C1 segment of cervical spinal cord (tissue), 14 donors: ENCODE measurements at places on chromosomes 1 and 21.

GRCh38 chr1:205228093-205228521 is 361 bp downstream of the TMCC2 start:
- no peak for DNase-seq

DNA sequence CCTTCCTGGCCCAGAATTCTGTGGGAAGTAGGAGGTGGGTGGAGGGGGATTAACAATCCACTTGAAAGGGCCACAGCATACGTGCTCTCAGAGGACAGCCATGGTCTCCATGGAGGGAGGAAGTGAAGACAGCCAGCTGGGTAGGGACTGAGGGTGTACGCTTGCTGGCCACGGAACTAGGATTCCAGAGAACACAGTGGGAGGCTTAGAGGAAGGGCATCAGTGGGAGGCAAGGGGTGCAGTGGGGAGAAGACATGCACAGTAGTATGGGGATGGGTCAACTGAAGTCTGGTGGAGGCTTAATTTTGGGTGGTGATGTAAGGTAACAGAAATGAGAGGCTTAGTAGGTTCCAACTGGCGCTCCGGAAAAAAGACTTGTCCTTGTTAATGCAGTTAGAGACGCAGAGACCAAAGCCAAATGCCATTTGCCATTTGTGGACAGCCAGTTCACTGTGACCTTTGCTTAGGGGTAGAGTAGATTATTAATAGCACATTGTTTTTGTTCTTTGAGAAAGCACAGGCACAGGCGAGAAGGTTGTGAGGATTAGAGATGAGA is 103.0 kb downstream of the ZSCAN20 start:
- no peak for DNase-seq

- DNase-seq = no peak
Measured at GRCh38 chr1:225347123-225347683, 80.6 kb downstream of the LBR start.

GRCh38 chr1:217140041-217140901 is 417.0 kb upstream of the ESRRG start:
- DNase-seq = no peak

DNA sequence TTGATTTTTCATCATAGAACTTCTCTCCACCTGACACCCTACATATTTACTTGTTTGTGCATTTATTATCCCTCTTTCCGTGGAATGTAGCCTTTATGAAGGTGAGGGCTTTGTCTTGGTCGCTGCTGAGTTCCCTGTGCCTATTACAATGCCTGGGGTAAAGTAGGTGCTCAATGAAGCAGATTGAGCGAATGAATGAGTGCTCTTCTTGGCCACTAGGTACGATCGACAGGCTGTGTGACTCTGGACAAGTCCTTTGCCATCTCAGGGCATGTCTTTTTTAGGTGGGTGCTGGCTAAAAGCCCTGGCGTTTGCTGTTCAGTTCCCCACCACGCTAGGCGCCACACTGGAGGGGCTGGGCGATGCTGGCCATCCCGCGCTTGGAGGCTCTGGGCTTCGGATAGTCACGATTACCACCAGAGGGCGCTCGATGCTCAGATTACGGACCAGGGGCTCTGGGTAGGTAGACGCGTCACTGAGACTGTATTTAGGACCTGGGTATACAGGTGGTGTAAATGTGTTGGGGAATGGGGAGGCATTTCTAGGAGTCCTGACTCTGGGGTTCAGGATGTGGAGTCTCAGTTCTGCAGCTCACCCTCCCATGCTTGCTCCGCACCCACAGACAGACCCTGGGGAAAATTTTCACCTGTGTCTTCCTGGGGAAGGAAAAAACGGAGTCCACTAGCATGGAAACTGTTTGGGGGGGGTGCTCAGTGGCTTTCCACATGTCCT is 71.0 kb upstream of the CSF3R start:
- no peak for DNase-seq

DNA sequence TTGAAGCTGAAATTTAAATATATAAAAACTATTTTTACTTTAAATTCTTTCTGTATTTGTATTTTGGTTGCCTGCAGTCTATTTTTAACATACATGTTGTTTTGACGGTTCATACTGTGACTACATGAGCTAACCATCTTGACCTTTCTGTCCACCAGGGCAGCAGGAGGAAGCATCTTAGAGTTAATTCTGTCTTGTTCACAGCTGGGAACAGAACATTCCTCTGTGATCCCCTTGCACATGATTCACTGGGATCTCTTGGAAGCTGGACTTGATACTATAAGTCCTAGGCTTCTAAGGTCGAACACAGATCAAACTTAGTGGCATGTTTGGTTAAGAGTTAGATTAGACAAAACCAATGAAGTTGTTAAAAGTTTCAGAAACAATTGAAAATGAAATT is 99.7 kb downstream of the NFIA start:
- DNase-seq = peak; percentile 31

DNA sequence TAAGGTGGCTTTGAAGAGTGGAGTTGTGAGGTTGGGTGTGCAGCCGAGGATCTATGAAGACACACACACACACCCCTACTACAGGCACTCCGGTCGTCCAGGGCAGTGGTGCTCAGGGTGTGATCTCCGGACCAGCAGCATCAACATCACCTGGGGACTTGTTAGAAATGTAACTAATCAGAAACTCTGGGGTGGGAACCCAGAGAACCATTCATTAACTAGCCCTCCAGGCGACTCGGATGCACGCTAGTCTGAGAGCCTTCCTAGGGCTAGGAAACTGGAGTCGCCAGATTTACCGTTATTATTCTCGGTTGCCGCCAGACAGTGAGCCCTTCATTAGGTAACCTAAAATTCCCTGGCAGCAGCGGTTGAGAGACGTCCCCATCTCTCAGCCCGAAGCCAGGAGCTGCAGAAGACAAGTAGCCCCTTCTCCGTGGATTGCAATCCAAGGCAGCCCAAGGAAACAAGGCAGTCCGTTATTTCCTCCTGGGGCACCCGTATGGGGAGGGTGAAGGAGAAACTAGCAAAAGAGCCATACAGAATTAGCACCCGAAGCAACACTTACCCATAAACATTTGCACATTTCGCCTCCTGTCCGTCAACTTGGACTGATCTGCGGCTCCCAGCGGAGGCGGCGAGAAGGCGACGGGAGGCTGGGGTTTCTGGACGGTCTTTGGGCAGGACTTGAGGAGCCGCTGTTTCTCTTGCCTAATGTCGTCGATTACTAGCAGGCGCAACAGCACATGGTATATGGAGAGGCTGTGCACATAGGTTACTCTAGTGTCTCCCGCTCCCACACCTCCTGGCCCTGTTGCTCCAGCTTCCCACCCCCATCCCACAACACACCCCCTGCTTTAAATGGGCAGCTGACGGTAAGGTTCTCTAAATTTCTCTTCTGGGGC is 2.9 kb upstream of the CCN1 start:
- DNase-seq = peak; percentile 8

- no peak for DNase-seq
Measured at GRCh38 chr1:22090867-22091266, 38.4 kb downstream of the CDC42 start.

- DNase-seq = no peak
Measured at GRCh38 chr1:52098139-52098871, 42.2 kb downstream of the BTF3L4 start.

DNA sequence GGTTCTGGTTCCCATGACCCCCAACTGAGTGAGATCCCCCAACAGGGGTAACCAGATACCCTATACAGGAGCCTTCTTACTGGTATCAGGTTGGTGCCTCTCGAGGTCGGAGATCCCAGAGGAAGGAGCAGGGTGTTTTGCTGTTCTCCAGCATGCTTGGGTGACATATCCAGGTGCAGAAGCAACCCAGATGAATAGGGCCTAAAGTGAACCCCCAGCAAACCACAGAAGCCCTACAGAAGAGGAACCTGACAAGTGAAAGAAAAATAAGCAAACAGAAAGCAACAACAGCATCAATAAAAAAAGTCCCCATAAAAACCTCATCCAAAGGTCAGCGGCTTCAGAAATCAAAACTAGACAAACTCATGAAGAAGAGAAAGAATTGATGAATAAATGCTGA is 633.4 kb upstream of the CXADR start:
- DNase-seq = no peak

- no peak for DNase-seq
Measured at GRCh38 chr1:90761781-90762589, 44.9 kb upstream of the BARHL2 start.

DNA sequence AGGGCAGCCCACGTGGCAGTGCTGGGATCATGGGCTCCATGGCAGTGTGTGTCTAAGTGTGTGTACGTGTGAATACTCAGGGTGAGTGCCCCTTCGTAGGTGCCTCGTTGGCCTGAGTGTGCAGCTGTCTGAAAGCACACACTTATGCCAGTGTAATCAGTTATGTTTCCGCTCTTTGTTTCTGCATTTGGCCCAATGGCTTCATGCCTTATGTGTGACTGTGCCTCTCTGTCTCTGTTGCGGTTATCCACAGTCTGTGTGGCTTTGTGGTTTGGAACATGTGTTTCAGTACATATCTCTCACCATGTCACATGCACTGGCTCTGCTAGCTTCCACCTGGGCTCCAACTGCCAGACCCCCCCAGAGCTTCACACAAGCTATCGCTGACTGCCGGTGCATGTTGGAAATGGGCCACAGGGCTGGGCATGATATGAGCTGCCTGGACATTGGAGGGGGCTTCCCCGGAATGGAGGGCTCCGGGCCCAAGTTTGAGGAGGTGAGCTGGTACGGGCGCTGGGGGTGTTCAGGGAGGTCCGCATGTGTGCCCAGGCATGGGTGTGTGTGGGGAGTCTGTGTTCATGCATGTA is 70.3 kb upstream of the TINAGL1 start:
- DNase-seq = no peak

DNA sequence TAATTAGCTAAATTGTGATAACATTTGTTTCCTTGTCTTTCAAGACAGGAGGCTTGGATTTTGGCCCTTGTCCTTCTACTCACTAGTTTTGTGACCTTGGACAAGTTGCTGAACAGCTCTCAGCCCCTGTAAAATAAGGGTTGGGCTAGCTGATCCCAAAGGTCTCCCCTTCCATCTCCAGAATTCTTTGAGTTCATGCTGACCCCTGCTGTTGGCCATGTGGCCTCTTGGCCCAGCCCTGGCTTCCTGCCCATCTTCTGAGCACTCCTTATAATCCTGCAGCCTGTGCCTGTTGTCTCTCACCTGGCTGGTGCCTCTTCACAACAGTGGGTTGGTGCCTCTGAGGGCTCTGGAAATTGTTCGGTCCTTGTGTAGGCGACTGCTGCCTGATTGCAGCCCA is 10.1 kb downstream of the PTGFRN start:
- DNase-seq = no peak

- no peak for DNase-seq
Measured at GRCh38 chr1:33446590-33446989, 15.7 kb upstream of the PHC2 start.

DNA sequence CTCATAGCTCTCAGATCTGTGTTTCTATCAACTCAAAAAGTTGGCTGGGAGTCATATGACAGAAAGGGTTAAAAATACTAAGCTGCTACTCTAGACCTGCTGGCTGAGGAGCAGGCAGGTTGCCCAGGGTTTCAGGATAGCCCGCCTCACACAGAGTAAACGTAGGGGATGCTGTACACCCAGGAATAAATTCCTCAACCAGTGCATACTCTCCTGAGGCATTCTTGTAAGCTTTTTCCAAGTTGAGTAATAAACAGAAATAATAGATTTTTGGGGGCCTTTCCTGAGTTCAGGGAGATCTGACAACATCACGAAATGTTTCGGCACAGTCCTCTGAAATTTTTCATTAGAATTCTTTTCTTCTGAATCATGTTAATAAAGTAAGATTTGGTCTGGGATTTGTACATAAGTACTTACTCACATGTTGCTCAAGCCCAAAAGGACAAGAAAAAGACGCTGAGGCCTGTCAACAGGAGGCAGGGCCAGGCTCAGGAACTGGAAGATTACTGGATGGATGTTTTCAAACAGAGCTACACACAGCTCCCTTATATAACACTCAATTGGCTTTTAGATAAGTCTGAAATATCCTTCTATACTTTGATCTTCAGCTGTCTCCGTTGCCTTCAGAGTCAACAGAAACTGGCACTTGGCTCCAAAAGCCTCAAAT is 41.0 kb downstream of the TGFBR3 start:
- no peak for DNase-seq

DNA sequence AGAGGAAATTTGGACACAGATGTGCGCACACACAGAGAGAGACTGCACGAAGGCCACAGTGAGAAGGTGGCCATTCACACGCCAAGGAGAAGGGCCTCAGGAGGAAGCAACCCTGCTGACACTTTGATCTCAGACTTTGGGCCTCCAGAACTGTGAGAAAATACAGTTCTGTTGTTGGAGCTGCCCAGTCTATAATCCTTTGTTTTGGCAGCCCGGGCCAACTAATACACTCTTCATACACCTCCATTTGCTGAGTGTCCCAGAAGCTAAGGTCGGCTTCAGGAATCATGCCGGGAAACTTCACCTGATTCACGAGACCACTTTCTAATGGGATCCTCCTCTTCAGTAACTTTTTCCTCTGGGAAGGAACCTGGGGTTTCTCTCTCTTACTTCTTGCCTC is 23.2 kb downstream of the HUNK start:
- DNase-seq = no peak

- DNase-seq = no peak
Measured at GRCh38 chr1:55387145-55387544, 172.0 kb upstream of the USP24 start.

- DNase-seq = no peak
Measured at GRCh38 chr1:63276624-63277023, 45.7 kb upstream of the FOXD3 start.

GRCh38 chr1:27671964-27672749 is at the start of gene IFI6:
Gene IFI6 (minus strand): TSS chr1:27672192. CDS start chr1:27669314, 2,878 bp downstream.
- peak; percentile 69 for DNase-seq

DNA sequence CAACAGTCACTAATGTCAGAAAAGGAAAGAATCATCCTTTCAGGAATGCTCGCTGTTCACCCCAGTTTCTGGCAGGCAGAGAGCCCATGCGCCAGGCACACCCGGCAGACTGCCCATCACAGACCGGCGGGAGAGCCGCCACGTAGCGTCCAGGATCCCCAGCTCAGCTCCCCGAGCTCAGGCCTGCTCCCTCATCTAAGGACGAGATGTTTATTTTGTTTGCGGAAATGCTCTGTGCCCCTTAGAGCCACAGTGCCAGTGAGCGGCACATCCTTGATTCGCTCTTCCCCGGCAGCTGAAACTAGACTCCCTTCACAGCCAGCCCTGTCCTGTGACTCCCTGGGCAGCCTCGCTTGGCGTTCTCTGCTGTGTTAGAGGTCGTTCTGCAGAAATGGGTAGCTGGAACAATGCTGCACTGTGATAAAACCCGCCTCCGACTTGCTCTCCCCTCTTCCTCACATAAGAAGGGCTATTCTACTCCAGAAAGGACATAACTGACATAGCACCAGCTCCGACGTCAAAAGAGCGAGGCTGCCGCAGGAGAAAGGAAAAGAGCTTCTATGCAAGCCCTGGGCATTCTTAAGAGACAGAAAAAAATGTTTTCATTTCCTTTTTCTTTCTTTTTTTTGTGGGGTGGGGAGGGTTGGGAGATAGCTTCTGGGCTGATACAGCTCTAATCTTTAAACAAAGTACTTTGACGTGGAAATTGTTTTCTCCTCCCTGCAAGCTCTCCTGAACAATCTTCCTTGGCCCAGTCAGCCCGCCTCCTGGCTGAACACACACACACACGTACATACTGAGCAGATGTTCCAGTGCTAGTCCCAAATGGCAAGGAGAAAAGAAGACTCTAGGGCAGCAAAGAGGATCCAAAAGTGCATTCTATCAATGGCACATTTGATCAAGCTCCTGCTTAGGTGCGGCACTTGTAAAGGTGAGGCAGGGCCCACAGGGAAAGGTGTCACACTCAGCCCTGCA is 37.2 kb downstream of the MRAP start:
- peak; percentile 88 for DNase-seq
